ENCODE measurements at places on chromosomes 12 and 14.

GRCh38 chr12:47744778-47745436 lies 13.8 kb downstream of the RAPGEF3 start:
- DNase-seq, result no peak

- no peak for DNase-seq
These were observed 5.3 kb upstream of the VSIG10 start for GRCh38 chr12:118109088-118109487.

DNA sequence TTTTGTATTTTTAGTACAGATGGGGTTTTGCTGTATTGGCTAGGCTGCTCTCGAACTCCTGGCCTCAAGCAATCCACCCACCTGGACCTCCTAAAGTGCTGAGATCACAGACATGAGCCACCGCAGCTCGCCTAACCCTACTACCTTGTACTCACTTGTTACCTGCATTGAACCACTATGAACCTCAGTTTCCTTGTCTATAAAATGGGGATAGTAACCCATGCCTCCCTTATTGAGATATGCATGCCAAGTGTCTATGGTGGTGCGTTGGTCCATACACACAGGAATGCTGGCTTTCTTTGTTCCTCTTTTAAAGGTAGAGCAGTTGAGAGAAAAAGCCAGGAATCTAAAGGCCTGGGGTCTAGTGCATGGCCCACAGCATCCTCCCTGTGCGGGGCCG lies 40.9 kb downstream of the KDM2B start:
- no peak for DNase-seq

GRCh38 chr12:127107744-127108143 lies 1159.2 kb upstream of the TMEM132C start:
- no peak for DNase-seq

DNA sequence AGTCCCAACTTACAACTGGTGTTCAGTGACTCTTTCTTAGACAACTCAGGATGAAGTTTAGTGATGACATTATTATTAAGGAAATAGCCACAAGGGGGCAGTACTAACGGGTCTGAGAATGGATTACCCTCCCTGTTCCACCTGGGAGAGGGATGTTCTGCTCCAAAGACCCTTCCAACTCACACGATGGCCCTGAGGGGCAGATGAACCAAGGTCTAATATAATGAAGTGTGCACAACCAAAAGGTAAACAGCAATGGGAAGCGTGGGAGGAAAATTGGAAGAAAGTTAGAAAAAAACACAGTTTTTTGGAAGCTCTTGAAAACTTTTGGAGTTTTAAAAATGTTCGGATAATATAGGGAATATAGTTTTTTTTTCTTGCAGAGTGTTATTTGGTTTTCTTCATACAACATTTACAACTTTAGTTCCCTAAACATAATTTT lies 24.0 kb downstream of the FGF6 start:
- peak; percentile 14 for DNase-seq

DNA sequence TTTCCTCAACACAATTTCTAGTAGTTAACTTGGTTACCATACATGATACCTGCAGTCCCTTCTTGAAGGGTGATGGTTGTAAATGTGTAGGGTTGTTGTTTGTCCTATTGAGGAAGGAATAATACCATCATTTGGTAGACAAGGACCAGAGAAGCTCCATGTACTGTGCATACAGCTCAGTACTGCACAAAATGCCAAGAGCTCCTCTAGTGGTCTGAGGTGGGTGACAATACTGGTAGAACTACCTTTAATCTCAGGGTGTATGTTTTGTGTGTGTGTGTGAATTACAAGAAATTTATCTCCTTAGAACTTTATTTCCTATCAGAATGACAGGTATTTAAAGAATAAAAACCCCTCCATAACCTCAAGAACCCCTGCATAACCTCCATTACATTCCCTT lies 575.3 kb downstream of the TMTC2 start:
- DNase-seq, result no peak

DNA sequence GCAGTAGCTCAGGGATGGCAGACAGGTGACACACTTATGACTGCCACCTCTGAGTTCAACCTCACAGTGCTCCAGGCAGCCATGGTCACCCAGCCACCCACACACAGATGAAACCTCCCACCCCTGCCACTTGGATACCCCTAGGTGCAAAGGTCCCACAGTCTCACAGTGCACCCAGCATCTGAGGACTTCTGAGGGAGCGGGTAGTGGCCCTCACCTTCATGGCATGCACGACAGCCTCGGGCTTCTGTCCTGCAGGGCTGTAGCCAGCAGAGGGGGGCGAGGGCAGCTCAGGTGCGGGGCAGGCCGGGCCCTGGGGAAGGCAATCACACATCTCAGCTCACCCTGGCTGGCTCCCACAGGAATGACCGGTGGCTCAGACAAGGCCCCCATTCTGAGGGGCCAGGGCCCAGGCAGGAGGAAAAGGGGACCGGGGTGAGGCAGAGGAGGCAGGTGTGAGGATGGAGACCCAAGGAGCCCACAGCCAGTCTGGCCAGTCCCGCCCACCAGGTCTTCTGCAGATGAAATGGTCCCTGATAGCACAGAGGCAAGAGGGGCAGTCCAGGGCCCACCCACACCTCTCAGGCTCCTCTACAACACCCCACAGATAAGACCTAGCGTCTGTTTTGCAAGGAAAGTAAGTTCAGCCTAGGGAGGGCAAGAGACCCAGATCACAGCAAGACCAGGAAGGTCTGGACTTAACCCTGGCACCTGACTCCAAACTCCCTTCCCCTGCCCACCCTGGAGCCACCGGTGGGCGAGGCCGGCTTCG lies 35.8 kb downstream of the CCNK start:
- no peak for DNase-seq

DNA sequence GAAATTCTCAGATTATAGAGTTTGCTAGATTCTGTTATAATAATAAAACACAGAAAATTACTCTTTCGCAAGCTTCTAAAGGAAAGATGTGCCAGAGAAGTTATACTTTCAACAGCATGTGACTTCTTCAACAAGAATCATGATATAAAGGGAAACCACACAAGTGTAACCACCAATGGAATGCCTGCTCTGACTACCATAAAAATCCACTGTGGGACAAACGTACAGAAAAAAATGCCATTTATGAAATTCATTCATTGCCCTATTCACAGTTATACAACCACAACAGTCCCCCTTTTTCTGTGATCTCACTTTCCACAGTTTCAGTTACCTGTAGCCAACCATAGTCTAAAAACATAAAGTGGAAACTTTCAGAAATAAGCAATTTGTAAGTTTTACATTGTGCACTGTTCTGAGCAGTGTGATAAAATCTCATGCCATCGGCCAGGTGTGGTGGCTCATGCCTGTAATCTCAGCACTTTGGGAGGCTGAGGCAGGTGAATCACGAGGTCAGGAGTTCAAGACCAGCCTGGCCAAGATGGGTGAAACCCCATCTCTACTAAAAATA lies 3.2 kb downstream of the CATSPERB start:
- peak; percentile 27 for DNase-seq

- no peak for DNase-seq
These were observed 1.4 kb upstream of the AKAP5 start for GRCh38 chr14:64463873-64464272.

DNA sequence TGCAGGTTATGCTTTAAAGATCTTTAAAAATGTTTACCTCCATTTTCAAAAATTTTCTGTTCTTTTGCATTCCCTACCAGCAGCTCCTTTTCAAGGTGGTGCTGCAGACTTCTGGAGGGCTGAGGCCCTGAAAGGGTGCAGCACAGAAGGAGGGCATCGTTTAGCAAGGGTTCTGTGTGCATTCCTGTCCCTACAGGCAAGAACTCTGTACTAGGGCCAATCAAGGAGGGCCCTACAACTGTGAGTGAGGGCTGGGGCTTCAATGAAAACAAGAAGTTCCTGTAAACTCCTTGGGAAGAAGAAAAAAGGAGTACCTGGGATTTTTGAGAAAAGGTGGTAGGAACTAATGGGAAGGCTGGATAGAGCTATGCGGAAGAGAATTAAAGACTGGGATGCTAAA lies 50.7 kb upstream of the CSRP2 start:
- no peak for DNase-seq

DNA sequence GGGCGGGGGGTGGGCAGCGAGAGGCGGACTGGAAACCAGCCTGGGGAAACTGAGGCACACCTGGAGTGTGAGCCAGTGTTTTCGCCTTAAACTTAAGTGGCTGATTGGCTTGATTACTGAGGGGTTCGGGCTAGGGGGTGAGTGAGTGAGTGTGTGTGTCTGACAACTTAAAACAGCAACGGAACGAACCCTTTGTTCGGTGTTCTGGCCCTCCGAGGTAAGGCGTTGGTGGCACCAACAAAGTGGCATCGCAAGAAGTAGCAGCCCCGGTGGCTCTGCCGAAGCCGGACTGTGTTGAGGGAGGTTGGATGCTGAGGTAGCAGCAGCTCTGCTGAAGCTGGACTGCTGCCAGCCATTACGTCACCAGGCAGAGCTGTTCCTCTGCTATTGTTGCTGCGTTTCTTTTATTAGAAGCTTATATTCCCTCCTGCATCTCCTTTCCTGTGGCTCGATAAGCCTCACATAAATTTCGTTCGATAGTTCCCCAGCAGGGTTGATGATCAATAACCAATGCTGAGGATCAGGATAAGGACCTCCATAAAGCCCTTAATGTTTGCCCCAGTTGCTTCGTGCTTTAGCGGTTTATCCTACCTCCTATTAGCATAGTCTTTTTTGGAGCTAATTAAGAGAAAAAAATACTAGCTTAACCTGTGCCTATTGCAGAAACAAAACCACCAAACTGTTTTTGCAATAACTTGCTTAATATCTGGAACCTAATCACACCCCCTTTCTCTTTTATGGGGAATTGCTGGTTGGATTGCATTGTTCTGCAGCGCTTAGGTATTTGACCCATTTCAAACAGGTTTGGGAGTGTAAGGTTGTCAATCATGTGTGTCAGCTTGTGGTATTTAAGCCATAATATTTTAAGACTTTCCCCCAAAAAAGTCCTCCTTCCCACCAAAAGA lies 1.3 kb downstream of the GPR137C start:
- DNase-seq, result peak; percentile 84

GRCh38 chr14:94926176-94926575 lies 156.3 kb upstream of the GSC start:
- DNase-seq, result no peak

GRCh38 chr12:1034243-1034642 lies 43.2 kb downstream of the ERC1 start:
- DNase-seq, result no peak

- DNase-seq, result no peak
These were observed 43.3 kb downstream of the TSPAN11 start for GRCh38 chr12:30969606-30970395.

DNA sequence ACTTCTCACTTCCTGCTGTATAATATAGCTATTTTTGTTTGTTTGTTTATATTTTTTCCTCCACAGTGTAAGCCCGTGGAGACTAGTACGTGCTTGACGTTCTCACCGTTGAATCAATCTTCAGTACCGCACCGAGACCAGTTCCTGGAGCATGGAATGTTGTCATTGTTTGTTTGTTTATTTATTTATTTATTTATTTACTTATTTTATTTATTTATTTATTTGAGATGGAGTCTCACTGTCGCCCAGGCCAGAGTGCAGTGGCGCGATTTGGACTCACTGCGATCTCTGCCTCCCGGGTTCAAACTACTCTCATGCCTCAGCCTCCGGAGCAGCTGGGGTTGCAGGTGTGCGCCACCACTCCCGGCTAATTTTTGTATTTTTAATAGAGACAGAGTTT lies 506.6 kb upstream of the TMEM132C start:
- no peak for DNase-seq

All from fibroblast of skin of abdomen (primary cell).